ENCODE measurements at places on chromosomes 4 and X.
A peak's percentile ranks its signal among the peaks of the same experiment; 100 is the strongest.

GRCh38 chrX:45876206-45876605 is 669.0 kb downstream of the ZNF674 start:
- DNase-seq = no peak

DNA sequence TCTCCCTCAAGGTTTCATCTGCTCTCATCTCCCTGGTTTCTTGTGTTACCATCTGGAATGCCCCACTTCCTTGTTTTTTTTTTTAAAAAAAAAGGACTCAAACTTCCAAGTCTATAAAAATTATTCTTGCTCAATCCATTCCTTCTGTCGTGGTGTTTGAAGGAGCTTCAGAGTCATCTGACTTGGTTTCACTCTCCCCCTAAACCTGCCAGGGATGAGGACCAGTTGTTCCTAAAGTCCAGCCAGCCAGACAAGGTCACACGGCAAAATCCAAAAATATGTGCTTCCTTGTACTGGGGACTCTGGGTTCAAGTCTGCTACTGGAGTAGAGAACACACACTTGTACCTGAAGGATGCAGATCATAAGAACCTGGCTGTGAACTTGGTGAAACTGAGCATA is 84.5 kb upstream of the GPM6B start:
- DNase-seq = no peak

DNA sequence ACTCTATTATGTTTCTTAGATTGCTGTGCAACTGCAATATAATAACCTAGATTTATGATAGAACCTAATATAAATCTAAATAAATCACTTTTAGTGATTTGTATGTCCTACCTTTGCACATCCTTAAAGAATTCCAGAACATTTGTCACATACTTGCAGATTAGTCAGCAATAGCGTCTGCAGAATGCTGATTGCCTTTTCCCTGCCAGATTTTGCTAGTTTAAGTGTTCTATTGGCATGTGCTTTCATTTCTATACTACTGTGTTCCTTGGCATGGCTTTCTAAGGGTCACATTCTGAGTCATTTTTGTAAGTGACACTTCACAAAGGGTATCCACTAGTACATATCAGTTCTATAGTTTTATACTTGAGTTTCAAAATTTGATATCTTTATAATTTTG is 303.1 kb upstream of the GIMD1 start:
- no peak for DNase-seq

DNA sequence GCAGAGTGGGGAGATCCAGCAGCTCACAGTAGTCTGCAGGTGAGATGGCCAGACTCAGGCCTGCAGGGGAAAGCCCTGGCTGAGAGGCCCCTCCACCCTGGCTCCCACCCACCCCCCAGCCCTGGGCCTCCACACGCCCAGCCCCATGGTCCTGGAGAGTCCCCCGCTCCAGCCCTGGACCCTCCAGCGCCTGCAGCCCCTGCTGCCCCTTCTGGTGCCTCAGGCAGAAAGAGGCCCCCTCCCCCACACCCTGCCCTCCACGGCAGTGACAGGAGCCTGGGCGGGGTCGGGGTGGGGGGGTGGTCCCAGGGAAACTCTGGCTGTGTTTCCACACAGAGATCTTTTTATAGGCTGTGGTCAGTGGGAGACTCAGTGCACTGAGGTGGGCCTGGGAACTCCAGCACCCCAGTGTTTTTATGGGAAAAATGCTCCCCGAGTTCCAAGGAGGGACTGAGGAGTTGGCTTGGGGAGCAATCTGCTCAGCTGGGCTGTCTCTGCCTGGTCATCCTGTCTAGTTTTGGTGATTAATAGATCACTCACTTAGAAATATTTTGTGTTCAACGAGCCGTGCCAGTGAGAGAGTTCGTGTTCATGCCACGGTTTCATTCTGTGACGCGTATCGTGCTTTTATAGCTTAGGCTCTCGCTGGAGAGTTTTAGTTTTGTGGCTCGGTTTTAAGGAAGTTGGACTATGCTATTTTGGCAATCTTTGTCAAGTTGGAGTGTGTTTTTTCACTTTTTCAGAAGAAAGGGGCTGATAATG is 53.1 kb upstream of the HGFAC start:
- peak; percentile 60 for DNase-seq

DNA sequence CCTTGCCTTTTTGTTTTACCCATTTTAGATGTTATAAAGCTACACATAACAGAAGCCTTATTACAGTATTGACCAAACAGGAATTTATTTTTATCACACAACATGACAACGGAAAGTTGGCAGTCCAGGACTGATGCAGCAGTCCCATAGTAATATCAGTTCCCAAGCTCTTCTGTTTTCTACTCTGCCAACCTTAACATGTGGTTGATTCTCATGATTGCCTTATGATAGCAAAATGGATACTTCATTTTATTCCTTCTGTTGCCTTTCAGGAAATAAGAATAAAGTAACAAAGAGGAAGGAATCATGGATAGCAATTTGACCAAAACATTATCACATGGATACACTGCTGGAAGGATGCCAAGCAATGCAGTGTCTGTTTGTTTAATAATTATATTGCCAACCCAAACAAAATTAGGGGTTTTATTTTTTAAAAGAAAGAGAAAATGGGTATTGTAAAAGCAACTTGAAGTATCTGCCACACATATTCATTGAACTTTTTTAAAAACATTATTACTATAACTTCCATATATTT is 275.7 kb downstream of the STPG2 start:
- no peak for DNase-seq

- DNase-seq = no peak
Measured at GRCh38 chrX:89034679-89035078, 287.7 kb downstream of the CPXCR1 start.

DNA sequence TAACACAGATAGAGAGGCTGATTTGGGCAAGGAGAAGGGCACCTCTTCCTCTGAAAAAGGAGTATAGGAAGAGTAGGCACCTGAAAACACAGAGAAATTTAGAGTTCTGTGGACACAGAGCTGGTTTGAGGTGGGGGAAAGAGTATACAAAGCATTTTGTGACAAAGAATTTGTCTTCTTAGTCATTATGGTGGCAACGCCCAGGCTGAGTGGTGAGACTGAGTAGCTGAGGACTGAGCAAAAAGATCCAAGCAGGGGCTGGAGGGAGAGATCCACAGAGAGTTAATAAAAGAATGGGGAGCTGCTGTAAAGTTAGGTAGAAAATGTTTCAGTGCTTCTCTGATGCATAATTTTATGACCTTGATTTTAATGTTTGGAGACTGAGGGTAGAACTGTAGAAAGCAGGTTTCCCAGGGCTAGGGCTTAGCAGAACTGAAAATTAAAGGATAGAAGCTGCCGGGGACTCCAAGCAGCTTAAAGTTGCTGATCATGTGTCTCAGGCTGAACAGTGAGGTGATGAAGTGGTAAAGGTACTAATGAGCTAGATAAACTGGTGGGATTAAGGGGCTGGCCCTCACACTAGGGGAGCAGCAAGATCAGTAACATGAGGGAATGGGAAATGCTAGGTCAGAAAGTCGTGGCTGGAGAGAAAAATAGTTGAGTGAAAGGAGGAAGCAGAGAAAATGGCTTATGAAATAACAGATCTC is 118.9 kb downstream of the CEP44 start:
- DNase-seq = no peak

DNA sequence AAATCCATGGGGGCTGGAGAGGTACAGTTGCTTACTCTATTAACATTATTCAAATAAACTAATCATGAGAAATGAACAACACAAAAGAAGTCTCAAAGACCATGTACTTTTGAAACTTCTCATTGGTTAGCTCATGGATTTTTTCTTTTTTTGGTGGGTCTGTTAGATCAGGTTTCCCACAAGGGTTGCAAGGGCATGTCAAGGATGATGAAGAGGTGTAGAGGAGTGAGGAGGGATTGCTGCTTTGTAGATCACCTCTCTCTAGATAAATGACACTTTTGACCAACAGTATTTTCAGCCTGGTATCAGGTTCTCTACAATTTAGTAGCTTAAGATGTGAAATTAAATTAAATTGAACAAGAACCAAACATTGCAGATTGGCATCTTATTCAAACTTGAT is 417.9 kb upstream of the AGA start:
- no peak for DNase-seq

DNA sequence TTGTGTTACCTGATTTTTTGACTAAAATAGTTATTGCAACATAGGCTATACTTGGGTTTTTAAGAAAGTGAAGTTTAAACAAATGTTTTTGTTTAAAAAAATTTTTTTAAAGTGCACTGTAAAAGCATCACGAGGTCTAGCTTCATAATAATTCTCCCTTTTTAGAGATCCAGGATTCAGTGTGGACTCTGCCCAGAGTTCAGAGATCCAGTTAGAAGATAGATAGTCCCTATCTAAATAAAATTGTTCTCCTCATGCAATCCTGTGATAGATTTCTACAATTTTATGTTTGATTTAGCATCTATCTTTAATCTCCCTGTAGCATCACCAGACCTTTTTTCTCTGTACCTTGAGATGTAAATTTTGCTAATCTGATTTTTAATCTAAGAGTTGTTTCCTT is 85.5 kb upstream of the HPGD start:
- no peak for DNase-seq

GRCh38 chrX:68059469-68059868 is 373.8 kb downstream of the OPHN1 start:
- no peak for DNase-seq

GRCh38 chr4:93855926-93856325 is 27.4 kb downstream of the ATOH1 start:
- no peak for DNase-seq

DNA sequence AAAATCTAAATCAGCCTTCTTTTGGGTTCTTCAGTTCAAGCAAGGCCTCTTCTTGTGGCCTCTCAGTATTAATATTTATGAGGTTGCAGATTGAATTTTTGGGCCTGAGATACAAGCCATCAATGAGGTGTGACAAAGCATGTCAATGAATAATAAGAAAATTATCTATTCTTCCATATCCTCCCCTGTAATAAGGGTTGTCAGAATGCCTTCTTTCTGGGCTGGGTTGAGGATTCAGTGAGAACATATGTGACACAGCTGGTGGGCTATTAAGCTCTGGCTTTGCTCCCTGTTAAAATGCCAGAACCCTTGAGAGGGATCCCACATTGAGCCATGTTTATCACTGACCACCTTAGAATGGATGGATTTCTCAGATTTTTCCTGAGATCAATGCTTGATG is 187.2 kb downstream of the AR start:
- DNase-seq = no peak

- no peak for DNase-seq
Measured at GRCh38 chrX:131827935-131828334, 195.2 kb upstream of the STK26 start.

GRCh38 chrX:132474544-132475248 is 14.1 kb downstream of the MBNL3 start:
- DNase-seq = no peak

GRCh38 chrX:155718972-155719586 is 106.3 kb upstream of the TMLHE start:
- no peak for DNase-seq

GRCh38 chr4:110989125-110989524 is 366.2 kb upstream of the PITX2 start:
- DNase-seq = no peak

- no peak for DNase-seq
Measured at GRCh38 chrX:105609530-105609929, 212.8 kb upstream of the NRK start.

DNA sequence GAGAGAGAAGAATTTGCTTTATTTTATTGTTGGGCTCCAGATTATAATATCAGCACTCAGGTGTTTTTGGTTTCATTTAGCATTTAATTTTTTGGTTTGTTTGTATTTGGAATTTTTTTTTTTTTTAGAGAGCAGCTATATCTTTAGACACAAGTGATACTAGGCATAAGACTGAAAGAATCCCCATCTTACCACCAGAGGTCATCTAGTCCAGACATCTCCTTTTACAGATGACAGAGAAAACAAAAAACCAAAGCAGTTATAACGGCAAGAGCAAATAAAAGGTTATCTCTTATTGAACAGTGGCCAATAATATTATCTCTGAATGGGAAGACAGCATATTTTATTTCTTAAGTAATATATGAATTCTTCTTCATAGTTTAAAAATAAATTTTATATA is 22.8 kb downstream of the USP38 start:
- DNase-seq = no peak

DNA sequence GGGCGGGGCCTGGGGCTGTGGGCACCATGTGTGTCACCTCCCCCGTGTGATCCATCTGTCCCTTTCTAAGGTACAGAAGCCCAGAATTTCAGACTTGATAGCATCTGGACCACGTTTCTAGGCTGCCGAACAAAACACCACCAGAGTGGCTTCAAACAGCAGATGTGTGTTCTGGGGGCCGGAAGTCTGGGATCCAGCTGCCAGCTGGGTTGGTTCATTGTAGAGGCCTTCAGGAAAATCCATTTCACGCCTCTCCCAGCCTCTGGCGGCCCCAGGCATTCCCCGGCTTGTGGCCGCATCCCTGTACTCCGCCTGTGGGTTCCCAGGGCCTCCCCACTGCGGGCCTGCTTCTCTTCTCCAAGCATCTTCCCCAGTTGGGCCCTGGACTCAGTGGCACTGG is 39.6 kb upstream of the GPR78 start:
- DNase-seq = no peak

DNA sequence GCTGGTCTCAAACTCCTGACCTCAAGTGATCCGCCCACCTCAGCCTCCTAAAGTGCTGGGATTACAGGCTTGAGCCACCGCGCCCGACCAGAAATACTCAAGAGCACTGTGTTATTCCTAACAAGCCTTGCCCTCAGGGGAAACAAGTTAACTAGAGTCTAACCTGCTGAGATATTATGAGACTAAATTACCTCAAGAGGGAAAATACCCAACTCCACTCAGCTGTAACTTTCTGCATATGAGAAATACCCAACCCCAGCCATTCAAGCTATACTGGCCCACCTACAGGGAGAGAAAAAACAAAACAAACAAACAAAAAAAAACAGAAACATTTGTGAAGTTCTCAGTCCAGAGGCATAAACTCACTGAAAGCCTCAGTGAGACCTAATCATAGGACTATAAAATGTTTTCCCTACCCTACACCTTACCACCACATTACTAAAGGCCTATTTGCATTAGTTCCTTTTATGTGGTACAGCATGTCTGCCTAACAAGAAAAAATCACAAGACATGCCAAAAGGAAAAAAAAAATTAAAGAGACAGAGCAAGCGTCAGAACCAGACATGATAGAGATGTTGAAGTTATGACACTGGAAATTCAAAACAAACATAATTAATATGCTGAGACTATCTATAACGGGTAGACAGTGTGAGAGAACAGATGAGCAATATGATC is 876.0 kb downstream of the FSTL5 start:
- DNase-seq = no peak

DNA sequence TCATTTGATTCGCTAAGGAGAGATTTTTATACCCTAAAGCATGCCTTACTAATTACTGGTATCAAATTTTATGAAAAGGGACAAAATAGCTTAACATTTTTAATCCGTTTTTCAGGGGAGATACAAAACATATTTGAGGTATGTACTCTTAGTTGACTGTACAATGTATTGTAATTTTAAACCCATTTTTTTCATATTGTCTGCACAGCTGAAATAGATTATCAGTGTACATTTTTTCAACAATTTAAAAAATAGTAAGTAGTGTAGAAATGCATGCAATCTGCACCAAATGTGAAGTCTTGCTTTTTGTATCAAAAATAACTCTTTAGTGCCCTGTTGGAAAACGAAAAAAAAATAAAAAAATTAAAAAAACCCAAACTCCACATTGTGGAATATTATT is 82.2 kb downstream of the TENM3 start:
- DNase-seq = no peak

Measured in HS-5 (cell line).